Renal pelvis (tissue), 12 donors: ENCODE measurements at places on chromosomes 2 and 18. TPM values are rescaled to one million over a fixed set of nuclear protein-coding genes. Genes with fewer than 3 reads are reported as not detected.

DNA sequence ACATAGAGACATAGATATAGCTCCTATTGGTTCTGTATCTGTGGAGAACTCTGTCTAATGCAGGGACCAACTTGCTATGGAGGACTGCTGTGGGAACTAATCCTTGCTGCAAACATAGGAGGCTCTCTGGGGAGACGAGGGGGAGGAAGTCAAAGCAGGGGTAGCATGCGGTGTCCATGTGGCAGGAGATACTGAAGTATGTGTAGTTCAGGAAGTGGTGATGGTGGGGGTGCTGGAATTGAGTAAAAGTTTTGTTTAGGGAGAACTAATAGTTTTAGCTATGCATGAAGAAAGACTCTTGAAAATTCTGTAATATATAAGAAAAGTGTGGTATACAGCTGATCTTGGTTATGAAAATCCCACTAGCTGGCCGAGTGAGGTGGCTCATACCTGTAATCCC lies 62.0 kb downstream of the ANKRD44 start:
- no peak for DNase-seq

DNA sequence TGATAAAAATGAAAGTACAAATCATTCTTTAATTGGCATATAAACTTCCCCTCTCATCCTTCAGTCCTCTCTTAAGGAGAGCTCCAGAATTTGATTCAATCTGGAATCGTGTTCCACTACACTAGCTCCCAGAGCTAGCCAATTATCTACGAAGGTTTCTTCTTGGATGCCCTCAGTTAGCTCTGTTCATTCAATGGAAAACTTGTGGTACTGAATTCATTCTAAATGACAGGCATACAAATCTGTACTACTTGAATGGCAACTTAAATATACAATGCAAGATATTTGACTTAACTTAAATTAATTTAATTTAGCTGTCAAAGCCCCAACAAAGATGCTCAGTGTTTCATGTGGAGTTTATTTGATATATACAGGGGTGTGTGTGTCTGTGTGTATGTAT lies 1474.2 kb upstream of the CELF4 start:
- DNase-seq = no peak

DNA sequence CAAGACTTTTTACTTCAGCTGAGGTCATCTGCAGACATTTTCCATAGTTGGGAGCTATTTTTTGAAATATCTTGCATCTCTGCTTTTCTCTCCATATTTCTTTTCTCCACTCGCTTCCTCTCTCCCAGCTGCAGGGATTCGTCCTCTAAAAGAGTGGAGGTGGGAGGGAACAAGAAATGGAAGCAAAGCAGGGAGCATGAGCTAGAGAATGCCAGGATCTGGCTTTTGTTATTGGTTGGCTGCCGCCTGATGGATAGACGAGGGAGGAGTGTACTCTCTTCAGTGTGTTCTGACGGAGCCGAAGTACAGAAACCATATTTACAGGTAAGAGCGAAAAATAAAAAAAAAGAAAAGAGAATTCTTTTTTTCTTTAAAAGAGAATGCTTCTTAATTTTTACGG lies at the start of gene CSRNP3:
TSS of gene CSRNP3 (plus strand) at position 282 of the 400 bp plus-strand sequence. CDS start 125,368 bp downstream, outside the sequence.
- peak; percentile 91 for DNase-seq

GRCh38 chr2:59176737-59177136 lies 935.6 kb upstream of the FANCL start:
- no peak for DNase-seq

- DNase-seq = no peak
These were observed 12.4 kb upstream of the TANK start for GRCh38 chr2:161147856-161148255.

GRCh38 chr2:44689516-44689915 lies 252.0 kb upstream of the SIX3 start:
- no peak for DNase-seq

- DNase-seq = no peak
These were observed 471.5 kb downstream of the TXNL1 start for GRCh38 chr18:56166914-56167313.

DNA sequence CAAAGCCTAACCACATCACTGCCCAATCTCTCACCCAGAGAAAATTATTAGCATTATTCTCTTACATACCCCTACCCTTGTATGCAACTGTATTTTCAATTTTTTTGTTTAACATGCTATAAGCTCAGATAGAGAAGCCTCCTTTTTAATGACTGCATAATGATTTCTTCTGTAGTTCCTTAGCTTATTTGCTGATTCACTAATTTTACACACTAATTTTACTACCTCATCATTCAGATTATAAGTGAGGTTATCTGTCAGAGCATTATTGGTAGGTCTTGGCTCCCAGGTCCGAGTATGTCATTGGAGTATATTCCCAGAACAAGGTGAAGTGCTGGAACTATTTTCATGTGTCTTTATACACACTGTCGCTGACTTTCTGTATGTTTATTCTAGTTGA lies 45.4 kb downstream of the RHBDD1 start:
- no peak for DNase-seq

DNA sequence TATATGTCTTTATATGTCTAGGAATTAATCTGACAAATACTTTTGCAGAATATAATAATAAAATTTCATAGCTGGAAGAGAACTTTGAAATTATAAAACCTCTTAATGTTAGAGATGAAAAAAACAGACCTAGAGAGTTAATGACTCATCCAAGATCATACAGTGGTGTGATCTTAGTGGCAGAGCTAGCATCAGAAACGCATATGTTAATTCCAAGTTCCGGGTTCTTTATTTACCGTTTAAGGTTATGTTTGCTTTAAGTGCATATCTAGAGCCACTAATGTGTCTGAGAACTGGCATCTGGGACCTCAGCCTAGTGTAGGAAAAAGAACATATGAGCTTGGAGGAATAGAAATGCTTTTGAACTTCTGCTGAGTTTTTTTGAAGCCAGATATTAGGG lies 24.3 kb downstream of the CERS6 start:
- DNase-seq = no peak

- peak; percentile 52 for DNase-seq
These were observed 141.9 kb downstream of the LYPD6B start for GRCh38 chr2:149180226-149180875.

- DNase-seq = no peak
These were observed 218.4 kb upstream of the FN1 start for GRCh38 chr2:215654148-215654819.

DNA sequence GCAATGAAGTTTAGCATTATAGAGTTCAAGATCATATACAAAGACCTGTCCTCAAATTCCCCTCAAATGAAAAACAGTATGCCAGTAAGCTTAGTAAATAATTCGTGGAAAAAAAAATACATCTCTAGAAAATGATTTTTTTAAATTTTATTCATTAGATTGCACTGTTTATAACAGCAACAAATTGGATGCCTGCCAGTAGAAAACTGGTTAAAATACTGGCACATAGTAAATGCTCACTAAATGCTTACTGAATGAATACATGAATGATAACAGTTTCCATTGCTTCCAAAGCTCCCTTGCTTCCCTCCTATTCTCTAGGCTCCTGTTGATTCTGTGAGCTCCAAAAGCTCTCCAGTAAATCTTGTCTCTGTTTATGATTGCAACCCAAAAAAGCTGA lies 25.5 kb upstream of the SEH1L start:
- DNase-seq = no peak

DNA sequence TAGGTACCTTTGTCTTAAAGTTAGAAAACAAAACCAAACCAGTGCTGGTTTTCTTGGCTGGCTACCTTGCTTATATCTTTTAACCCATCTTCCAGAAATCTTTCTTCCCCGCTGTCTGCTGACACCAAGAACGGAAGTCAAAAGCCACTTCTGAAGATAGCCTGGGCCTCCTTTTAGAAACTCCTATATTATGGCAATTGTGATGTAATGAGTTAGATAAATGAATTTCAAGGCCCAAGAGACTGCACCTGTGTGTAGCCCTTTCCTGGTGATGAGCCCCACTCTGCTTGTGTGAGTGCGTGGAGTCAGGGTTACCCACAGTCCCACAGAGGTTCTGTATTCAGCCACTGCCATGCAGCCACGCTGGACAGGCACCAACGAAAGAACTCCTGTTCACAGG lies 60.7 kb downstream of the ARMC9 start:
- DNase-seq = no peak

The USP14 gene
- polyA plus RNA-seq = 53.8 TPM

The SLC9A2 gene
- polyA plus RNA-seq = 8.2 TPM

The GAD1 gene
- 1.2 TPM for polyA plus RNA-seq

The NCL gene
- polyA plus RNA-seq = 1,146 TPM

The YPEL5 gene
- 101 TPM for polyA plus RNA-seq
